ENCODE measurements at places on chromosomes 16 and 17. TPM values are rescaled to one million over a fixed set of nuclear protein-coding genes. Genes with fewer than 3 reads are reported as not detected.
A peak's percentile ranks its signal among the peaks of the same experiment; 100 is the strongest.

GRCh38 chr16:69311533-69312387, 610 bp downstream of the VPS4A start:
- peak overlapping the region; percentile 96 for H3K4me3 ChIP-seq
- H3K4me1 ChIP-seq, result peaks cover 5% of the 10 kb centered on the region
- no peaks in the 10 kb centered on the region for H3K27me3 ChIP-seq

The TMEM220 gene
- total RNA-seq, result 17.6 TPM

- H3K4me1 ChIP-seq, result no peaks in the 10 kb centered on the region
- no peak overlapping the region for H3K27ac ChIP-seq
- no peaks in the 10 kb centered on the region for H3K36me3 ChIP-seq
- DNase-seq, result peak; percentile 42
- no peak overlapping the region for H3K4me3 ChIP-seq
Observed at GRCh38 chr17:27430882-27431491, 25.3 kb upstream of the KSR1 start.

The TBL3 gene
- 43.1 TPM for total RNA-seq

GRCh38 chr16:19142939-19143598, 25.0 kb upstream of the SYT17 start:
- H3K4me3 ChIP-seq, result no peak overlapping the region
- no peak overlapping the region for H3K27ac ChIP-seq
- no peak for DNase-seq
- no peaks in the 10 kb centered on the region for H3K4me1 ChIP-seq
- H3K36me3 ChIP-seq, result no peaks in the 10 kb centered on the region

The NEURL4 gene
- total RNA-seq, result 55.8 TPM

DNA sequence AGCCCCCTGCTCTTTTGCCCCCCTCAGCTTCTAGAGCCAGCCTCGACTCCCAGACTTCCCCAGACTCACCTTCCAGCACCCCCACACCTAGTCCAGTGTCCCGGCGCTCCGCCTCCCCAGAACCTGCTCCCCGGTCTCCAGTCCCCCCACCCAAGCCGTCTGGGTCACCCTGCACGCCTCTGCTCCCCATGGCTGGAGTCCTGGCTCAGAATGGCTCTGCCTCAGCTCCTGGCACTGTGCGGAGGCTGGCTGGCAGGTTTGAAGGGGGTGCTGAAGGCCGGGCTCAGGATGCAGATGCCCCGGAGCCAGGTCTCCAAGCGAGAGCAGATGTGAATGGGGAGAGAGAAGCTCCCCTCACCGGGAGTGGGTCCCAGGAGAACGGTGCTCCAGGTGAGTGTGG, 2.2 kb downstream of the ARHGEF15 start:
- H3K4me1 ChIP-seq, result no peaks in the 10 kb centered on the region
- no peak overlapping the region for H3K27ac ChIP-seq
- H3K4me3 ChIP-seq, result no peak overlapping the region

The CDK5R1 gene
- total RNA-seq, result 0.98 TPM

The PRR11 gene
- total RNA-seq, result 10.8 TPM

The CLEC10A gene
- total RNA-seq, result 0.96 TPM

DNA sequence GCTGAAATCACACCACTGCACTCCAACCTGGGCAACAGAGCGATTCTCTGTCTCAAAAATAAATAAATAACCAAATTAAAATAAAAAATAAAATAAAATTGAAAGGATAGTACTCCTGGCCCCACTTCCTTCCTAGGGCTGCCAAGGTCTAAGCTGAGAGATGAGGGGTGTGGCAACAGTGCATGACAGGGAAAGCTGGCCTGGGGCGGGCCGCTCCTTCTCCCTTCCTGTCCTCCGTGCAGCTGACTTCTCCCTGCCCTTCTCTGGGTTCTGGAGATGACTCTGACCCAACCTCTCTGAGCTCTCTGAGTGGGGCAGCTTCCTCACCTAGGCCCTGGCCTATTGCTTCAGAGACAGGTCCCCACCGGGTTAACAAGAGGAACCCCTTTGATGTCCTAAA, 8.7 kb upstream of the SLC25A39 start:
- no peak overlapping the region for H3K4me3 ChIP-seq
- no peak for DNase-seq
- H3K4me1 ChIP-seq, result no peaks in the 10 kb centered on the region

GRCh38 chr17:29495011-29495410, 71.8 kb downstream of the ABHD15 start:
- no peak overlapping the region for H3K27ac ChIP-seq
- H3K27me3 ChIP-seq, result no peaks in the 10 kb centered on the region
- no peak overlapping the region for H3K4me3 ChIP-seq

DNA sequence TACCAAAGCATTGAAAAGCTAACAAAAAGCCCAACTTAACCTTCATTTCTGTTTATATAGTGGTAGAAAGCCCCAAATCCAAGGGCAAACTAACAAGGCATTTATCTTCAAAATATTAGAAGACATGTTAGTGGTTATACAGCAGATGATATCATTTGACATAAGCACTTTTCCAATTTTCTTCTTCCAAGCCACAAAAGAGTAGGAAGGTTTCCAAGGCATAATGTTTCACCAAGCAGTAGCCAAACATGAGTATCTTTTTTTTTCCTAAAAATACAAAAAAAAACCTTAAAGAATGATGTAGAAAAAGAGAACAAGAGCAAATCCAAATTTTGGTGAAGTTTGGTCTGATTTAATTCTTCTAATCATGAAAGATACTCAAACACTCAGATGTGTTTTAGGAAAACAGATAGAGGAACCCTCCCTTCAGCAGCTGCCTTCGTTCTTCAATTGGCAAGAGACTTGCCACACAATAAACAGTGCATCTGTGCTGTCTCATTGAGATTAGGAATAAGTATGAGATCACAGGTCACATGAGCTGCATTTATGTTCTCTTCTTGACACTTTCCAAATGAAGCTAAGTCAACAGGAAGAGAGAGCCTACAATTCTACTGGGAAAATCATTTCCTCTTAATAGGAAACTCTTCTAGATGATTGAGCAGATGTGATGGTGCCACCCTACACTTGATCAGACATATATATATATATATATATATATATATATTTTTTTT, 106.7 kb downstream of the TTC19 start:
- H3K4me3 ChIP-seq, result no peak overlapping the region
- no peaks in the 10 kb centered on the region for H3K27me3 ChIP-seq
- DNase-seq, result no peak

The CEP295NL gene
- 0.72 TPM for total RNA-seq

DNA sequence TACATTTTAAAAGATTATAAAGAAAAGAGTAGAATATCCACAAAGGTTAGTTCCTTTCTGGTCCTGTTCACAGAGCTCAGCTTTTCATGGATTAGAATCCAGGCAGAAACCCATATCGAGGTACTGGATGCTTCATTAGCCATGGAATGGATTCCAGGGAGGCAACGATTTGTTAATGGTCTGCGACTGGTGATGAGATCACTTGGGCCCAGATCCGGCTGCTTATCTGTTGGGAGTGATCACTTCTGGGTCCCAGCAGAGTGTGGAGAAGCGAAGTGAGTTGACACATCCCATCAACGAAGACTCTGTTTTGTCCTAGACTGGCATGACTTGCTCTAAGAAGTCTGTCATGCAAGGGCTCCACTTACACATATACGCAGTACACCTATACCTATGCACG, 165.8 kb downstream of the MAF start:
- no peak overlapping the region for H3K27ac ChIP-seq
- H3K4me1 ChIP-seq, result no peaks in the 10 kb centered on the region
- no peak for DNase-seq
- no peaks in the 10 kb centered on the region for H3K27me3 ChIP-seq

DNA sequence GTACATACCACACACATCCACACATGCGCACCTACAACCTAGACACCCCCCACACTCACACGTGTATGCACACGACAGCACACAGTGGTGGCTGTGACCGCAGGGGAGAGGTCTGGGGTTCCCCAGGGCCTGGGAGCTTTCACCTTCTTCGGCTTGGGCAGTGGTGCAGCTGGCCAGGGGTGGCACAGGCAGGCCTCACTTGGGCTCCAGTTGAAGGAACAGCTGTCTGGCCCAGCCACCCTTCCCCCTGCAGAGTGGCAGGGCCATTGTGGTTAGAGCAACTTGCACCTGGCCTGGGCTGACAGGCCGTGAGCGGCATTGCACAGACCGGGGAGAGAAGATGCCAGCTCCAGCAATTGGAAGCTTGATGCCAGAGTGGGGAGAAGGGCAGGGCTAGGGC, 114.5 kb upstream of the GSE1 start:
- H3K4me3 ChIP-seq, result no peak overlapping the region
- H3K27ac ChIP-seq, result no peak overlapping the region
- H3K27me3 ChIP-seq, result no peaks in the 10 kb centered on the region
- H3K4me1 ChIP-seq, result no peaks in the 10 kb centered on the region

DNA sequence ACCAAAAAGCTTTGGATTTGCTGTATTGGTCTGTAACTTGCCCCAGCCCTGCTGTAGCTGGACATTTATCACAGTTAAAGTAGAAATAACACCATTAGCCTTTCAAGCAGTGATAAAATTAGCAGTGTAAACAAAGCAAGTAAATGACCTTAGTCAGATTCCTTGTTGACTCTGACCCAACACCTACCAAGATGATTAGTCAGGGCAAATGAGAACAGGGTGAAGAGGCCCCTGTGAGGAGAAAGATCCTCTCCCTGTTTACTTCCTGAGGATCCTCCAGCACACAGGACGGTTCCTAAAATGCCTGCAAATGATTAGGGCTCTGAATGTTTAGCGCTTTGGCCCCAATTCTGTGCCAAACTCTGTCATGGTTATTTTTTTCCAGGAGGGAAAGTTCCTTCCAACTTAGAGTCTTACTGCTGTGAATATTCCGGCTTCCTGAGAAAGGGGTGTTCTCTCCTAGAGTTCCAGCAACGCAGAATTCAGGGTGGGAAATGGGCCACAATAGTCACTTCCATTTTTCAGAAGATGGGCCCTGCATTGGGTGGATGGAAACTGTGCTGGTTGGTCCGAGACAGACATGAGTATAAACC, 259.0 kb upstream of the MYOCD start:
- H3K4me3 ChIP-seq, result no peak overlapping the region
- H3K27ac ChIP-seq, result no peak overlapping the region
- no peaks in the 10 kb centered on the region for H3K4me1 ChIP-seq

DNA sequence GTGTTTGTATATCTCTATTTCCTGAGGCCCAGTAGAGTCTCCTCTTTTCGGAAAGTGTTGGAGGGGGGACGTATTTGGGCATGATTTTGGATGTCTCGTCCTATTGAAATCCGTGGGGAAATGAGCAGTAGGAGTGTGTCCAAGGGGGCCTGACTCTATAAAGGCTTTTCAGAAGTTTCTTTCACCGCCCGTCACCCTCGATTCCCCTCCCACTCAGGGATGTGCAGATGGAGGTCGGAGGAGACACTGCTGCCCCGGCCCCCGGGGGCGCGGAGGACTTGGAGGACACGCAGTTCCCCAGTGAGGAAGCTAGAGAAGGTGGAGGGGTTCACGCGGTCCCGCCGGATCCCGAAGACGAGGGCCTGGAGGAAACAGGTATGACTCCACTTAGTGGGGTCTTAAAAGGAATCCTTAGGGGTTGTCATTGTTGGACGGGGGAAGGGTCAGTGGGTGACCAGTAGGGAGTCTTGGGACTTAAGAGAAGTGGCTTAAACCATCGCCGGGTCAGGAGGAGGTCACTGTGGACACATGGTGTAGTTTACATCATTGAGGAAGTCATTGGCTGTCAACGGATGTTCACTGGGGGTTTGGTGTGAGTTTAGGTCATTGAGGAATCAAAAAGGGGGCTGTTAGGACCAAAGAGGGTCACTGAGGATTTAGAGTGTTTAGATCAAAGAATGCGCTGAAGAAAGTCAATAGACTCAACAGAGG, 424 bp downstream of the MON1B start:
- H3K36me3 ChIP-seq, result peaks cover 8% of the 10 kb centered on the region
- H3K4me1 ChIP-seq, result peaks cover 8% of the 10 kb centered on the region
- peak; percentile 31 for DNase-seq

DNA sequence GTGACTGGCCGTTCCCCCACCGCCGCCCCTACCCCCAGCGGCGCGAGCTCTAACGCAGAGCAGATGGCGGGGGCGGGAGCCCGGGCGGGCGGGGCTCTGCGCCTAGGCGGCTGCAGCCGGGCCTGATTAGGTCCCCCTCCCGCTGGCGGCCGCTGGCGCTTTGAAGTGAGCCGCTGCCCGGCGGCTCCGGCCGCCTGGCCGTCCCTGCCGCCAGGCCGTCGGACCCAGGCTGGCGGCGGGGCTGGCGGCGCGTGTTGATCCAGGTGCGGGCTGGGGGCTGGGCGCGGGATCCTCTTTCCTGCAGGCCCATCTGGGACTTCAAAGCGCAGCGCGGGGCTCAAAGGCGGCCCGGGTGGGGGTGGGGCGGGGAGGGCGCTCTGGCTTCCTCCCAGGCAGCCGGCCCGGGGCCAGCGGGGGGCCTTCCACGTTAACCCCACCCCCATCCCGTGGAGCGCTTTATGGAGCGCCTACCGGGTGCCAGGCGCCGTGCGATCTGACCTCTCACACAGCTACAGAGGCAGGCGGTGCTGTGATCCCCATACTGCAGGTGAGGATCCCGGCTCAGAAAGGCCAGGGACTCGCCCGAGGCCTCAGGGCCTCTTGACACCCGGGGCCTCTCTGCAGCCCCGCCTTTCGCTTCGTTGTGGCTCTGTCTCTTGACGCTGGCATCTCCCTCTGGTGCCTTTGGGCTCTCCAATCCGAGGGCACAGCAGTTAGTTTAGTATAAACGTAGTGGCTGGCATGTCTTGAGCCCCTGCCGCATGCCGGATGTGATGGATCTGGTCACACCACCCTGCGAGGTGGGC, 80.0 kb upstream of the NKD1 start:
- peaks cover 14% of the 10 kb centered on the region for H3K27me3 ChIP-seq
- no peak for DNase-seq
- no peak overlapping the region for H3K27ac ChIP-seq
- no peaks in the 10 kb centered on the region for H3K4me1 ChIP-seq
- H3K36me3 ChIP-seq, result no peaks in the 10 kb centered on the region

DNA sequence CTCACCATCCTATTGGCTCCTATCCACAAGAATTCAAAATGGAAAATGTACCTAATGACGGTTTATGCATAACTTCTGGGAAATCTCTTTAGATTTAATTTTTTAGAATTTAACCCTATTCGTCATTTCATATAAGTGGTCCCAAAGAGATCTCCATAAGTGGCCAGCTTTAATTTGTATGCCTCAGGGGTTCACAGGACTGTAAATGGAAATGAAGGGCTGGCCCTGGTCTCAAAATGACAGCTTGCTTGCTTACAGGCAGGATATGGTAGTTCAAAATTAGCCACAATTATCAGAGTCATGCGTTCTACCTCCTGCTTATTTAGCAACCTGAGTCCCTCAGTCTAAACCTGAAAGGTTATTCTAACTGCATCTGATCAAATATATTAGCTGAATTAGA, 6.6 kb upstream of the NACA2 start:
- no peak overlapping the region for H3K4me3 ChIP-seq
- H3K36me3 ChIP-seq, result no peaks in the 10 kb centered on the region
